Activated naive CD4-positive, alpha-beta T cell treated with Interleukin-2 at 50 U/mL for 16 hours (primary cell): ENCODE measurements at places on chromosomes 13 and 19.

DNA sequence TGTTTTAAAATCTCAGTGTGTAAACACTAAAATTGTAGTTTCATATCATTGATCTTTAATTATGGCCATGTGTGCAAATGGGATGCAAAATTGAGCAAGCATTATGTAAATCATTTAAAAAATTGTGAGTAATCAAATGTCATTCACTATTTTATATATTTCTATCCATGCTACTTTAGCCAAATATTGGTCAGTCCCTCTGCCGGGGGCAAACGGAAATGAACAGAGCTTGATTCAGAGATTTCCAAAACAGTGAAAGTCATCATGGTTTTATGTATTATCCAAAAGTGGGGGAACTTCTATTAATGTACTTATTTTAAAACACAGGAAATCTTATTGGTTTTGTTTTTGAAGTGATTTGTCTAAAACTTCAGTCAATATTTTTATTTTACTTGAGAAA, 219.1 kb downstream of the IRS2 start:
- no peak for DNase-seq

- no peak for DNase-seq
Measured at GRCh38 chr13:98761126-98761985, 8.9 kb upstream of the SLC15A1 start.

- no peak for DNase-seq
Measured at GRCh38 chr13:42102961-42103865, 54.8 kb downstream of the DGKH start.

GRCh38 chr13:35225582-35225981, 250.9 kb downstream of the MAB21L1 start:
- DNase-seq, result no peak

DNA sequence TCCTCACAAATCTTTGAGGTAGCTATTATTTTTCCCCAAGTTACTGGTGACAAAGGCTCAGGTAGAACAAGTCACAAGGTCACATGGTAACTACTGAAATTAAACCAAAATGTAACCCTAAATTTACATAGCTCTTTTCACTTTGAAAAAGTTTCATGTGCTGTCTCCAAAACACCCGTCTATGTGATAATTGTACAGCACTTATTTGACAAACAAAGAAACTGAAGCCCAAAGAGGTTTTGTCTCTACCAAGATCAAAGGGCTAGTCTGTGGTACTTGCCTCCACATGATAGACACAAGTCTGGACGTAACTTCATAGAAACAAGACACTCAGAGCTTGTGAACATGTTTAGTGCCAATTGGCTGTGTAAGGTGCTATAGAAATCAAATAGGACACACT, 108.3 kb downstream of the SACS start:
- no peak for DNase-seq

DNA sequence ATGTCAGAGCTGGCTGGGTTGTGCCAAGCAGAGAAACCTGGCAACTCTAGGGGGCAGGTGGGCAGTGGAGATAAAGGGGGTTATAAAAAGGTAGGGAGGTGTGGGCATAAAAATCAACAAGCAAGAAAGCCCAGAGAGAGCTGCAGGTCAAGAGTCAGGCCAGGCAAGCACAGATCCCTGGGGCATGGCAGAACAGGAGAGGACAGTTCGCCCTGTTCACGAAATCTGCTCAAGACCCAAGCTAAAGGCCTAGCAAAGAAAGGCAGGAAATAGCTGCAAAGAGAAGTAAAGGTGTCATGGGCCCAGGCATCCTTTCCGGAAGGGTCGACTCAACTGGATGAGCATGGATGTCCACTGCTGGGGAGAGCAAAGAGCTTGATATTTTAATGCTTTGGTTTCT, 3.4 kb downstream of the MBNL2 start:
- no peak for DNase-seq

- DNase-seq, result peak; percentile 44
Measured at GRCh38 chr19:49499030-49499670, 2.9 kb downstream of the RPS11 start.

GRCh38 chr19:35061583-35062373, 20.3 kb downstream of the HPN start:
- DNase-seq, result no peak

GRCh38 chr19:35609851-35610353, 2.6 kb upstream of the HAUS5 start:
- DNase-seq, result peak; percentile 11

DNA sequence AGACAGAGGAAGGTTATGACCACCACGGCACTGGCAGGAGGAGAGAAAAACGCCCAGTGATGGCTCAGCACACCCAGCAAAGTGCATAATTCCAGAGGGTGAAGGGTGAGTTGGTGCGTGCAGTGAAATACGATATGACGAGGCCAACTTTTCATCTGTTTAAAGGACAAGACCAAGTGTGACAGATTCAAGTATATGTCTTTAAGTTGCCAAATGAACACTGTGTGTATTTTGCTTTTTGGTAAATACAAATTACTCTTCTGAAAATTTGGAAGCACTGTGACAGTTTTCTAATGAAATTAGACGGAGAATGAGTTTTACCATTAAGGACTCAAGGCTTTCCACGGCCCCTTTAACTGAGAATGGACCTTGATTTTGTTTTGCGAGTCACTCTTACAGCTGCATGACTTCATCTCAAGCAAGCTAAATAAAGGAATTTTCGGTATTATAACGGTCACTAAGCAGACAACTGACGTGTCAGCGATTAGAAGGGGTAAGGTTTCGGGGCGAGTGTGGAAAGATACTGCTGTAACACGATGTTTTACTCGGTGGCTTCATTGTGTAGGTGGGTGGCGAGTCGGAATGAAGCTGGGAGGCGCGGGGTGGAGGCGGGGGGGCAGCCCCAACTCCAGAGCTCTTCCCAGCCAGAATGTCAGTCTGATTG, 22.8 kb downstream of the COL4A2 start:
- no peak for DNase-seq

- DNase-seq, result no peak
Measured at GRCh38 chr13:64697226-64697625, 2532.9 kb downstream of the PCDH9 start.

GRCh38 chr19:8141726-8142512, 7.5 kb downstream of the FBN3 start:
- DNase-seq, result no peak

- no peak for DNase-seq
Measured at GRCh38 chr19:32164384-32164992, 180.9 kb upstream of the ZNF507 start.

GRCh38 chr19:39969681-39970424, 1.1 kb upstream of the PSMC4 start:
- DNase-seq, result peak; percentile 5

DNA sequence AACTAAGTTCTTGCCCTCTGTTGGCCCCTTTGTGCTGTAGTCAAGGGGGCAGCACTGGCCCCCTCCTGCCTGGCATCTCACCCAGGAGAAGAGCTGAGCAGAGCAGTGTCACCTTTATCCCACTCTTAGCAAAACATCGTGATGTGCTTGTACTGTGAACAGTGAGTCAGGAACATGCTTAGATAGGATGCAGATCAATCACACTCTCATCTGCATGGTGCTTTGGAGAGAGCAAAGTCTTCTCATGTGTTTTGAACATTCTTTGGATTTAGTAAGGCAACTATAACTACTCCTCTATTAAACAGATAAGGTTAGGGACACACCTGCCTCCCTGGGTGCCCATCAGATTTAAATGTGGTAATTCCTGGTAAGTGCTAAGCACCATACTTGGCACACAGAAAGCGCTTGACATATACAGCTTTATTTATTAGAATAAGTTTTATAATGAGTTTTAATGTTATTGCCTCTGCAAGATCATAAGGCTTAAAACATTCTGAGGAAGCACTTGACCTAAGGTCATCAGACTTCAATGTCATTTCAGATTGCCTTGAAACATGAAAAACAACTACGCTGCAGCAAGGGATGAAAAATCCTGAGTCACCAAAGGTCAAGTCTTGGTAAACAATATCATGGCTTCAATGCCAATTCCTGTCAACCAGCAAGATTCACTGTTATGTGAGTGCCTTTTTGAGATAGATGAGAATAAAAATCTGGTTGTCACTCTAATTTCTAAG, 82.4 kb upstream of the IRS2 start:
- DNase-seq, result no peak

GRCh38 chr19:17248011-17248776, 2.5 kb upstream of the NR2F6 start:
- DNase-seq, result no peak

GRCh38 chr13:51479199-51479523, 26.3 kb upstream of the INTS6 start:
- DNase-seq, result no peak

DNA sequence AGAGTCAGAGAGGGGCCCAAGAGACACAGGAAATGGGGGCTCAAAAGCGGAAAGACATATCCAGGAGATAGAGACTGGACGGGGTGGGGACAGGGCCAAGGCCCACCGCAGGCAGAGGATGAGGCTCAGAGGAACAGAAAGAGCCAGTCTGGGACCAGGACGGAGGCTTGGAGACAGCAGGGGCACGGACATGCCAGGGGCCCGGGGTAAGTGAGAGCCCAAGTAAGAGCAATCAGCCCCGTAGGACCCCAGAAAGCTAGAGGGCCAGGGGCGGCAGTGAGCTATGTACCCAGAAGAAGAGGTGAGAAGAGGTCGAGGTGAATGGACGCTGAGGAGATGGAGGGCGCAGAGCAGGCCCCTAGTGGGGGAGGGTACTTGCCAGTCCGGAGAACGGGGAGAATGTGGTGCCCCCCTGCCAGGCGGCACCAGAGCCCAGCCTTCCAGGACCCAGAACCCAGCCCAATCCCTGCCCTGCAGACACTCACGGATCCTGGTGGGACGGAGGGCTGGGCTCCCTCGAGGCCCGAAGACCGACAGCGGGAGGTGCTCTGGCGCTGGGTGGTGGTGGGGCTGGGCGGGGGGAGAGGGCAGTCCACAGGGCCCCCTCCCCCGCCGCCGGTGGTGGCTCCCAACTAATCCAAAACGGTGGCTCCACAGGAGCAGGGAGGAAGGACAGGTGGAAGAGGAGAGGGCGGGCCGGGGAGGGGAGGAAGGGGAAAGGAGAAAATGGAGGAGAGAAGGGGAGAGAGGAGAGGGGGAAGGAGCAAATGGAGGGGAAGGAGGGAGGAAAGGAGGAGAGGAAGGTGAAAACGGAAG, 1.0 kb downstream of the GRIK5 start:
- DNase-seq, result no peak

DNA sequence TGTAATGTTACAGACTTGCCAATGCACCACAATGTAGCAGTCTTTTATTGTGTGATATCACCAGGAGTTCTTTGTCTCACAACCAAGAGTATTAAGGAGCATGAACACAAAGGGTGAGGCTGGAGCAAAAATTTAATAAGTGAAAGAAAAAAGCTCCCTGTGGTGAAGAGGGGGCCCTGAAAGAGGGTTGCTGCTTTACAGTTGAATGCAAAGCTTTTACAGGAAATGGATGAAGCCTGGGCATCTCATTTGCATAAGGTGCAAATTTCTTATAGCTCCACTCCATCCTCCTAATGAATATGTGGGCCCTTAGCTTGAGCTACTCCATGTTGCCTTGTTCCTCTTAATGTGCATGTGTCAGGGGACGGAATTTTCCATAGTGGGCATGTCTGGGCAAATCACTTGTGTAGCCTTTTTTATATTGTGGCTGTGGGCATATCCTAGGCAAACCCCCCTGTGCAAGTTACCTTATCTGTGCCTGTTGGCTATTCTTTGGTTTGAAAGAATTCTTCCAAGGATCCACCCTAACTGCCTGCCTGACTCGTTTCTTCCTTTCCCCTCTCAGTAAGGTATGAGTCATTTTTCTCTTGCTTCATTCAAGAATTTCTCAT, 45.3 kb upstream of the TRPC4 start:
- no peak for DNase-seq

- DNase-seq, result no peak
Measured at GRCh38 chr13:27055526-27055925, 116.1 kb downstream of the USP12 start.

DNA sequence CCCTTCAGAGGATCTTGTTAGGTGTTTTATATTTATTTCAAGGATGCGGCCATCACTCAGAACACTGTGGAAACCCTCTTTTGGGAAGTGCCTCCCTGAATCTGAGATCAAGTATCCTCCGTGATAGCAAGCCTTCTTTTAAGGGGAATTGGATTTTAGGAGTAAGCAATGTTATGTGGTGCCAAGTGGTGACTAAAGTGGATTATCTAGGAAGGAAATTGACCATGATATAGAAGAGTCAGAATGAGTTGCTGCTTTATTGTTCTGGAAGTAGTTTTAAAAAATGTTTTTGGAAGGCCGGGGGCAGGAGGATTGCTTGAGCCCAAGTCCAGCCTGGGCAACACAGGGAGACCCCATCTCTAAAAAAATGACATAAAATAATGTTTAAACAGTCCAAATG, 6.7 kb downstream of the ERCC5 start:
- DNase-seq, result no peak

- DNase-seq, result no peak
Measured at GRCh38 chr19:29439688-29440550, 85.9 kb upstream of the VSTM2B start.

DNA sequence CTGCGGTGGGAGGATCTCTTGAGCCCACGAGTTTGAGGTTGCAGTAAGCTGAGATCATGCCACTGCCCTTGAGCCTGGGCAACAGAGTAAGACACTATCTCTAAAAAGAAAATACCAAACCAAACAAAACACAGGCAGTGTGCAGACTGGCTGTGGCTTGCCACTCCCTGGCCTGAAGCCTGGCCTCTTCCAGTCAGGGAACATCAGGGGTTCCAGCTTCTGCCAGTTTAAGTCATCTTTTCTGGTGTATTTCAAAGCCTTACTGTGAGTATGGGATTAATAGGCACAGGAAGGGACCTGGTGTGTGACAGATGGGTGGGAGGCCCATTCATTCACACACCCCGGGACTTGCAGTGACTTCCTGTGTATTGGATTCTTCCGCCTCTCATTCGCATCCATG, 27.0 kb upstream of the F2RL3 start:
- DNase-seq, result no peak

DNA sequence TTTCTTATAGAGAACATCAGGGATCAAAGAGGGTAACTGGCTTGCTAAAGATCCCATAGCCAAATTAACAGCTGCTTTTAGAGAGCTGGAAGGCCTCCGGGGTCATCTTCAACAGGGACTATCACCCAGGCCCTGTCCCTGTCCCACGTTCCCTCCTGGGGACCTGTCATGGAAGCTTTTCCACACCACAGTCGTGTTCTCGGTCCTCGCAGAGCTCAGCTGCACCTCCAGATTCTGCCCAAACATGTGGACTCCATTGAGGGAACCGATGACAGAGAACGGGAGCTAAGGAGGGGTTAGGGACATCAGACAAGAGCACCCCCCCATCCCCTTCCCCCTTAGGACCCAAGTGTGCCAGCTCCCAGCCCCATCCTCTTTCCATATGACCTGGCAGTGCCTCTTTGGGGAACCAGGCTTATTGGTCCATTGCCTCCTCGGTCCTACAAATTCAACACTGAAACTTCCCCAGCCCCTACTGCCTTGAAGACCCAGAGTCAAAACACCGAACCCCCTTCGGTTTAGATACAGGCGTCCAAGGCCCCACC, 568 bp downstream of the FUZ start:
- no peak for DNase-seq

DNA sequence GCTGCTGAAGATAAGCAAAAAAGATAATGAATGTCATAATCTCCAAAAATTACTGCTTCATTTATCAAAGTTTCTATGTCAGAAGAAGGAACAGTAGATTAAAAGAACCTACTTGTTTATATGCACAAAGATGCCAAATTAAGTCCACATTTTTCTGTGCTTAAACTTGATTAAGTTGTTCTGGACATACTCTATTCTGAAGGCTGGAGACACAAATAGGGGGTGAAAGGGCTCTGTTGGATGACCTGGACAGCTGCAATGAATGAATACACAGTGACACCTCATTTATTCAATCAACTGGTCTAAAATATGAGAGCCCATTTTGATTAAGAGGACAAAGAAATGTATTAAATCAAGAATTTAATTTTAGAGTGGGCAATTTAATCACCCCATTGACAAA, 276.3 kb upstream of the PCDH9 start:
- no peak for DNase-seq
